Endothelial cell (in vitro differentiated cells): ENCODE measurements at places on chromosomes 2 and 18. TPM values are rescaled to one million over a fixed set of nuclear protein-coding genes. Genes with fewer than 3 reads are reported as not detected.

GRCh38 chr2:191653667-191654391, 24.1 kb upstream of the NABP1 start:
- DNase-seq, result no peak

- DNase-seq, result no peak
These were observed 202.3 kb upstream of the TCF4 start for GRCh38 chr18:55790296-55790695.

GRCh38 chr2:142991295-142991694, 113.8 kb downstream of the KYNU start:
- DNase-seq, result no peak

DNAH6 gene
- total RNA-seq, result 7.8 TPM

DNA sequence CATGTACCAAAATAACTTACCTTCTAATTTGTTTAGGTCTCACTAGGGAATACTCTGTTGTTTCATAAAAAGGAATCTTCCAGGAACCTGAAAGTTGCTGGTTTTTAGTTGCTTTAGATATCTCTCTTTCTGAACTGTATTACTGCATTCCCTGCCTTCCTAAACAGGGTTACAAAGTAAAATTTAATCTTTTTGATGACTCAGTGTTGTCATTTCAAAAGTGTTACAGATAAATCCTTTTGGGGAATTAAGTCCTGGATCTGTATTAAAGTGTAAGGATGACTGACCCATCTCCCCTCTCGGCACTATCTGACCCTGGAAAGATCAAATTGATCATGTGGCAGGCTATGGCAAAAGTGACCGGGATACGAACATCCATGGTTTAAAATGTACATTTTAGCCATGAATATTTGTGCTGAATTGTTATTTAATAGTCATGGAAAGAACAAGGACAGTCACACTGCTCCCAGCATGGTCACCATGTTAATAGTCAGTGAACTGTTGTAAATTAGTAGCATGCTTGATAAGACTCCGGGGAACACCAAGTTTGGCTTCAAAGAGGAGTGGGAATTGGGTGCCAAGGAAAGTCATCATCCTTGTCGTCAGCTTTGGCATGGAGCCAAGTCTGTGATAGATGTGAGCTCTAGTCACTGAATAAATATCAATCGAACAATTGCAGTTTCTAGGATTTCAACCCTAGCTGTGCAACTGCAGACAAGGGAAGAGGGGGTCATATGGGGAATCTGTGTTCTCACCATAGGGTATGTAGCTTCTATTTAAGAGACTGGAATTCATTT, 4.2 kb downstream of the PLEKHA3 start:
- no peak for DNase-seq

CENPO gene
- total RNA-seq, result 18.7 TPM

HOXD11 gene
- not detected for total RNA-seq

DNA sequence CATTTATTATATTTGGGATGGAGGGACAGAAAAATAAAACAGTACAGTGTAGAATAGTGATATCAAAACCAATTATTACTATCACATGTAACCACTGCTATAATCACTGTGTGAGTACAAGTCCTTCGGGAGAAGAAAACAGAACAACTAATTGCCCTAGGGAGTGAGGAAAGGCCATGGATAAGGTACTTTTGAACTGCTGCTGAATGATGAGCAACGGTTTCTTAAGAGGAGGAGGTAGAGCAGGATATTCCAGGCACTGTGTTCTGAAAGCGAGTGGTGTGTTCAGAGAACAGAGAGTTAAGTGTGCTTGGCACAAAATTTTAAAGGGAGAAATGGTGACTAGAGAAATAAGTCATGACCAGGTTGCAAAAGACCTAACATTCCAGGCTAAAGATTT, 134.2 kb downstream of the CALCRL start:
- DNase-seq, result no peak

GRCh38 chr18:24176727-24177416, 38.0 kb downstream of the CABYR start:
- peak; percentile 73 for DNase-seq

PIKFYVE gene
- 52.7 TPM for total RNA-seq

UGT1A10 gene
- not detected for total RNA-seq

ITGB6 gene
- not detected for total RNA-seq

DNA sequence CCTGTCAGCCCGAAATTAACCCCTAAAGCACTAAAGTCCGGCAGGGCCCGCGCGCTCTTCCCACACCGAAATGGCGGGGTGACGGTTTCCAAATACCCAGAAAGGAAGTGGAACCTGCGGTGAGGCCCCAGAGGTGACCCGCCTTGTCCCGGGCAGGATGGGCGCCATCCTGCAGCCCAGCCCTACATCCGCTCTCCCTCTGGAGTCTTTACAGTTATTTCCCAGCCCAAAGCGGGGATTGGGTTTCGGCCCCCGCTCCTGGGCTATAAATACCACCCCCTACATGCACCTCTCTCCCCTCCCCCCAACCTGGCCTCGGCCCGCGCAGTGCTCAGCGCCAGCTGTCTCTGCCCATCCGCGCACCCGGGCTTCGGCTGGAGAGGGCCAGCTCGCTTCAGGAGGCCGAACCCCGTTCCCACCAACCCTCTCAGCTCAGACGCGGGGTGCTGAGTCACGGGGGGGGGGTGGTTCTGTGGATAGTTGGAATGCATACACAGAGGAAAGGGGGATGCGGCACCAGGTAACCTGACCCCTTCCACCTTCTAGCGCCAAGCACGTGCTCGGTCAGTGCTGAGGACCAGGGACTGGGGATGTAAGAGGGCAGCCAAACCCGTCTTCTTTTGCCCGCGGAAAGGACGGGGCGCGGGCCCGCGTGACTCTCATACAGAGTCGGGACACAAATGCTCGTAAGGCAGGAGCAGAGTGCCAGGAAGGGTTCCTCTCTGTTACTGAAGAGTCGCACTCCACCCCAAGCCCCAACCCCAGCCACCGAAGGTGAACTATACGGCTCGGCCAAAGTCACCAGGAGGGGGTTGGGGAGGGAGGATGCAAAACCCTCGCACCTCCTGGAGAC, at the start of gene TUBA4B:
TSS of gene TUBA4B (plus strand) at position 344 of the 853 bp plus-strand sequence. CDS start at position 509, 165 bp downstream.
- peak; percentile 31 for DNase-seq

DNA sequence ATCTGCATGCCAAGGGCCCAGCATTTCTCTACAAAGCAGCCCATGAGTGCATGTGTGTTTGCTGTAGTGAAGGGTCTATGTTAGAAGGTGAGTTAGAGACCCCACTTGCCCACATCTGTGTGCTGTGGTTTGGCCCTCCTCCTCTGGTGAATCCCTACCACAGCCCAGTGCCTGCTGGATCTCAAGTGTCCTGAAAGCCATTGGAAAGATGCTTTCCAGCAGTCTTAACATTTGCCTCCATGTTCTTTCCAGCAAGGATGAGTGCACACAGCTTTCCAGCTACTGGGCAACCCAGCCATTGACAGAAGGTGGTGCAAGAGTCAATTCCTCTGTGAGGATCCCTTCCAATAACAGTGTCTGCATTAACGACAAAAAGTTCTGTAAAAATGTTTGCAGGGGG, 13.6 kb downstream of the CRIM1 start:
- DNase-seq, result no peak

CYRIA gene
- 32.4 TPM for total RNA-seq

DNA sequence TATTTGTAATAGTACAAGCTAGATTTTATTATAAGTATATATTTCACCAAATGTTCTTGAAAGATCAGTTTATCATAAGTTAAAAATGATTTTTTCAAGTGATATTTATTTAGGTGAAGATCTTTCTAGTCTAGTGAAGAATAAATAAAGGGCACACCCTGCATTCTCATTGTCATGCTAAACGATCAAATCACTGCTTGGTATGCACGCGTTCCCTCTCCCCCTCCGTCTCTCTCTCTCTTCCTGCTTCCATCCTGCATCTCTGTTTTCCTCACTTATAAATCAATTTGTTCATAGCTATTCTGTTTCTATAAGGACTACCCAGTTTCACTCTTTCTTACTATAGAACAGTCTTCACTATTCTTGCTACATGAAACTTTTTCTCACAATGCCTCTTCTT, 1067.4 kb downstream of the LRP1B start:
- no peak for DNase-seq

DNA sequence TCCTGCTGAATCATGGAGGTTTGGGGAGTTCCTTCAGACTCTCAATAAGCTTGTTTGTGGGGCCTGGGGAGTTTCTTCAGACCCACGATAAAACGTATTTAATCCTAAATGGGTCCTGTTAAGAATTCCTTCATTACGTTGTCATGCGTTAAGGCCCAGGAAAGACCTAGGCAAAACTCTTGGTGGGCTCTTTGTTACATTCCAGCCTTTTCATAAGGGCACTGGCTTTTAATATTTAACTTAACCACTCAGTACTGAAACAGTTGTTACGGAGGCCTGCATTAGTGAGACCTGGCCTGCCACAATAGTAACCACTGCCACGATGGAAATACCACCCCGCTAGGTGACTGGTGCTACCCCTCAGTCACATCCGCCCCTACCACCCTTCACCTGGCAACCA, 17.5 kb upstream of the BIN1 start:
- DNase-seq, result no peak

GRCh38 chr2:12624905-12625598, 91.7 kb upstream of the TRIB2 start:
- DNase-seq, result no peak

KLHL14 gene
- total RNA-seq, result 1.3 TPM

GRCh38 chr2:28442328-28442727, 49.7 kb downstream of the FOSL2 start:
- no peak for DNase-seq

- DNase-seq, result no peak
These were observed 60.1 kb upstream of the LRRTM1 start for GRCh38 chr2:80364524-80365212.

MRO gene
- 0.23 TPM for total RNA-seq

- DNase-seq, result no peak
These were observed 15.4 kb downstream of the FBXO15 start for GRCh38 chr18:74132201-74132600.

UGT1A4 gene
- total RNA-seq, result not detected

EVX2 gene
- not detected for total RNA-seq

MBOAT2 gene
- total RNA-seq, result 71.6 TPM

DNA sequence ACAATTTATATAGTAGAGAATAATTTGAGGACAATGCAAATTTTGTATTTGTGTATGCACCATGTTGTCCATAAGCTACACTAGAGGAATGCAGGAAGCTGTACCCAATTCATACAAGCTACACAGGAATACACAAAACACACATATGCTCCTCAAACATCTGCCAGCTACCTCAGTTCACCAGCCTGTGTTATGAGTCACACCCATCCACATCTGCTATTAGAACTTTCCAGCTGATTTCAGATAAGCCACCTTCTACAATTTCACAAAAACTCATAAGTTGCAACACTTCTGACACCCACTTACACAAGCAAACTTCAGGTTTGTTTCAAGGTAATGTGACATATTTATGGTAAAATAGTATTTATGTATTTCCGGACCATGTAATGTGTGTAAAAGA, 438.9 kb downstream of the SATB2 start:
- DNase-seq, result no peak

GALR1 gene
- total RNA-seq, result not detected

DNA sequence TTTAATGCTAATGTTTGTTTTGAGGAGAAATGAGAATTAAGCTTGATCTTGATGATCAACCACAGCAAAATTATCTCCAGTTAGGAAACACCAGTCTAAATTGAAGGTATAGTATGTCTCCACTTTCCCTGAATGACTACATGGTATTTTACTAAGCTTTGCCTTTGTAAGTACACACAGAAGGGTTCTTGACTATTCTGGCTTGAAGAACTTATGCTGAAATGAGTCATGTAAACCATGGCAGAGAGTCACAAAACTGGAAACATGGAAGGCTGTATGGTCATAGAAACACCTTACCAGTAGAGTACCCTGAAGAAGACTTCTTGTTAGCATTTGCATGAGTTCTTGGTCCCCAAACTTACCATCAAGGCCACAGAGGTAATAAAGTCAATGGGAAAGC, 250.5 kb downstream of the SLC8A1 start:
- DNase-seq, result no peak

DNA sequence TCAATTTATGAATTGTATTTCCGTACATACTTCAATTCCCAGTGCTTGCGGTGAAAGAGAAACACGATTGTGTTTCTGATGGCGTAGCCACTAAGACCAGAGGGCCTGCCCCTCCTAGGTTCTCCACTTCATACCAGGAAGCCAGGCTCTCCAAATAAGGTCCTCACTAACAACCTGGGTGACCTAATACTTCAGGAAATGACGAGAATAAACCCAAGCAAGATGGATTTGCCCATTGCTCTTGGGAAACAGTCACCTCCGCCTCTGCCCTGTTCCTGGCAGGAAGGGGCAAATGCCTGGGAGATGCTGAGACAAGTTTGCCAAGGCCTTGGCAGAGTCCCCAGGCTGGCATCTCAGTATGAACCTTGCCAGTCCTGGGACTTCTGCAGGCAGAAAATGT, 41.8 kb downstream of the TTC32 start:
- DNase-seq, result no peak

TUBA3E gene
- not detected for total RNA-seq

GRCh38 chr2:138607746-138608145, 106.2 kb downstream of the SPOPL start:
- DNase-seq, result peak; percentile 15

SMYD1 gene
- total RNA-seq, result not detected

DNA sequence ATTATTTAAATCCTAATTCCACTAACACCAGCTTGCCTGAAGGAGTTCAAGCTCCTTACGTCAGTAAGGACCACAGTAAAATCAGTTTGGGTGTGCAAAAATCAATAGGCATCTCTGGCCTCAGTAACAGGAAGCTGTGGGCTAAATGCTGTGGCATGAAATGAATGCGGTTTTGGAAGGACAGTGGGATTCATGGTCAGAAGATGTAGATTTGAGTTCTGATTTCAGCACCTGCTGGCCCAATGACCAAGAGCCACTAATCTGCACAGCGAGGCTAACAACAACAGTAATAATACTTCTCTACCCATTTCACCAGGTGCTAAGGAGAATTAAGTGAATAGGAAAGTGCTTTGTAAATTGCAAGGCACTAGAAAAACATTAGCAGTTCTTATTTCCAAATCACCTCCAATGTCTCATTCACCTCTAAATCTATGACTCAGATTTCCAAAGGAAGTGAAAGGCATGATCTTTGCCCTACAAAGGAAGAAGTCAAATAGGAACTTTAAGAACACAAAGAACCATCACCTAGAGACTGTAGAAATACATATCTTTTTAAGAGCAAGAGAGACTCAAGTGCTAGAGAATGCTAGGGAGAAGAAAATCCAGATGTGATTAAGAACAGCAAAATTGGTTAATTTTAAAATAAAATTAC, 172.6 kb downstream of the ANKRD44 start:
- DNase-seq, result no peak

GRCh38 chr2:72037261-72037666, 110.4 kb downstream of the CYP26B1 start:
- DNase-seq, result no peak

STARD6 gene
- 0.54 TPM for total RNA-seq

DSG3 gene
- not detected for total RNA-seq

MAL gene
- total RNA-seq, result not detected

DNA sequence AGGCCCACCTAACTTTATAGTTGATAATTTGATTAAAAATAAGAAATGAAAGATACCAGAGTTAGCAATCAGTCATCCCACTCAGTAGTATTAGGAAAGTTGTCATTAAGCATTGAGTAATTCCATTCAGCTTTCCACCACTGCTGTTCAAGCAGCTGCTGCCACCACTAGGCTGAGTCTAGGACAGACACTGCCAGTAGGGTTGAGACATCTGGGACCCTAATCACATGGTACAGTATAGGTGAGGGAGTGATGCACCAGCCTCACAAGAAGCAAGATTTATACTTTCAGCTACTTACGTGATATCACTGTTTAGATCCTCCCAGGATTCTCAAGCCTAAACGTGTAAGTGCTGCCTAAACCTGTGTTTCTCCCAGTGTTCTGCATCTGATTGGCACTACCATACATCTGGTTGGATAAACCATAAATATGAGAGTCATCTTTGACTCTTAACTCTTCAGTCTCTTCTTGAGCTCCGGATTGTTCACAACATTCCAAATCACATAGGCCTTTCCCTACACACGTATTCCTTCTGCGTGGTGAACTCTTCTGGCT, 3.2 kb downstream of the UBXN4 start:
- peak; percentile 7 for DNase-seq

KCNG3 gene
- 0.13 TPM for total RNA-seq
